Stimulated activated CD4-positive, alpha-beta T cell treated with anti-CD3 and anti-CD28 coated beads, Interleukin-1b, Interleukin-23, amount 100 ng/mL, for 24 hours (primary cell): ENCODE measurements at places on chromosomes 13 and 19.

- DNase-seq: no peak
Measured at GRCh38 chr13:74966275-74966674, 515.7 kb downstream of the TBC1D4 start.

DNA sequence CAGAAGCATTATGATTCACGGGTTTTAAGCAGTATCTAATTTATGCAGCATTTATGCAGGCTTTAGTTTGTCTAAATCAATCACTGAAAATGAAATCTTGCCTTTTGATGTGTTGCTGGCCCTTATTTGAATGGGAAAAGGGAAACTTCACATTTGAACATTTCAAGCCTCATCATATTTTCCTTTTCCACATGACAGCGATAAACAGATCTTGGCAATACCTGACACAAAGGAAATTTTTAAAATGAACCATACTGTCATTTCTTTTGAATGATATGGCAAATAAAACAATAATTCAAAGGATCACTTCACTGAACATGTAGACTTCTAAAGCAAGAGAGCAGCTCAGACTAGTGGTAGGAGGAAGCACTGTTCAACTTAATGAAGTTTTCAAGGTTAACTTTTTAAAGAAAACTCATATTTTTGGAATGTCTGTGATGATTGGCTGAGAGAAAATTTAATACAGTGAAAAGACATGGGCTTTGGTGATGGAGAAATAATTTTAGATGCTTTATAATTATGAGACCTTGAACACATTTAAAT lies 198.1 kb downstream of the OXGR1 start:
- no peak for DNase-seq

DNA sequence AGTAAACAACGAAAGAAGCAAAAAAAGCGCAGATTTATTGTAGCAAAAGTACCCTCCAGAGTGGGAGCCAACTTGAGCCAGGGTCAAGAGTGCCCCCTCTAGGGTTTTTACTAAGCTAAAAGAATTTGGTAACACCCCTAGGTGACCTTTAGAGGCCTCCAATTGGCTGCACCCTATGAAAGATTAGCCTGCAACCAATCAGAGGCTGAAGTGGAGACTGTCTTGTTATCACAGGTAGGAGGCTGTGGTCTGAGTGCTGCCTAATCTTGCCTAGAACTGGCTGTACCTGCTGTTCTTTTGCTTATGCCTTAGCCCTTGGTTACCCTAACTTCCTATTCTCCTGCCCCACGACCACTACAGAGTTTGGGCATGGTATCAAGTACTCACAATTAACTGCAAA lies 38.3 kb downstream of the ANKRD10 start:
- DNase-seq: no peak

- DNase-seq: no peak
Measured at GRCh38 chr13:111917086-111917485, 149.9 kb upstream of the SOX1 start.

DNA sequence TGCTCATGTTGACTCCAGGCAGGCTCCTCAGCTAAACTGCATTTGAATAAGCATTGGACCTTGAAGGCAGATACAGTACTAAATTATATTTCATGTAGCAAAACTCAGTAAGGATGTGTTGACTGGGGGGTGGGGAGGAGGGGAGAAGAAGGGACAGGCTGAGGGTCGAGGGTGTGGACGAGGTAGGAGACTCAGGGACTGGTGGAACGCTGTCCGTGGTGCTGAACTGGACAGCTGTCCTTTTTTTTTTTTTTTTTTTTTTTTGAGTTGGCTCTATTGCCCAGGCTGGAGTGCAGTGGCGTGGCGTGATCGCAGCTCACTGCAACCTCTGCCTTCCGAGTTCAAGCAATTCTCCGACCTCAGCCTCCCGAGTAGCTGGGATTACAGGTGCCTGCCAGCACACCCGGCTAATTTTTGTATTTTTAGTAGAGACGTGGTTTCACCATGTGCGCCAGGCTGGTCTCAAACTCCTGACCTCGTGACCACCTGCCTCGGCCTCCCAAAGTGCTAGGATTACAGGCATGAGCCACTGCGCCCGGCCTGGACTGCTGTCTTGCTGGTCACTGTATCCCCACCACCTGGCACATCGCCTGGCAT lies 33.2 kb upstream of the CASP14 start:
- no peak for DNase-seq

GRCh38 chr19:19749908-19750841 lies 17.3 kb upstream of the ZNF14 start:
- DNase-seq: no peak

- no peak for DNase-seq
Measured at GRCh38 chr13:60850526-60850925, 453.5 kb downstream of the TDRD3 start.

GRCh38 chr13:45674908-45675307 lies 27.2 kb upstream of the CBY2 start:
- DNase-seq: no peak

- DNase-seq: no peak
Measured at GRCh38 chr13:36086117-36086516, 45.1 kb downstream of the DCLK1 start.

DNA sequence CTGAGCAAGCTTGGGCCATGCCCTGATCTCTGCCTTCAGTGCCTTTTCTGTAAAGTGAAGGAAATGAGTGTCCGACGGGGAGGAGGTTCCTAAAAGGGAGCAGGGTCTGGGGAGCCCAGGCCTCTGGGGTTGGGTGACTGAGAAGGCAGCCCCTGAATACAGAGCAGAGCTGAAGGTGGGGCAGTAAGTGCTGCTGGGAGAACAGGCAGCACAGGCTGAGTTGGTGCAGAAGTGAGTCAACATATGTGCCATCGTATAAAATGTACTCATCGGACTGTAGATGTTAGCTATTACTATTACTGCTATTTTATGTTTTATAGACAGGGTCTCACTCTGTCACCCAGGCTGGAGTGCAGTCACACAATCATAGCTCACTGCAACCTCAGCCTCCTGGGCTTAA lies 1.0 kb upstream of the HAMP start:
- DNase-seq: no peak

- DNase-seq: no peak
Measured at GRCh38 chr19:33772858-33773180, 23.9 kb upstream of the KCTD15 start.

- no peak for DNase-seq
Measured at GRCh38 chr13:89514534-89515312, 1832.8 kb upstream of the MIR17HG start.

GRCh38 chr13:99354371-99354951 lies 47.3 kb upstream of the GPR183 start:
- DNase-seq: no peak

DNA sequence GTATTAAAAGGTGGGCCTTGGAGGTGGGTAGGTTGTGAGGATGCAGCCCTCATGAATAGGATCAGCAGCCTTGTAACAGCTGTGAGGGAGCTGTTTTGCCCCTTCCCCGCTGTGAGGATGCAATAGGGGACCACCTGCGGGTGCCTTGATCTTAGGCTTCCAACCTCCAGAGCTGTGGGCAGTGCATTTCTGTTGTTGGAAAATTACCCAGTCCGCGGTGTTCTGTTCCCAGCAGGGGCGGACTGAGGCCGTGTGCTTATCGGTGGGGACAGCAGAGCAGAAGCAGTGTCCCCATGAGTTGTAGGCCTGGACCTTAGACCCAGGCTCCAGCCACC lies 54.8 kb upstream of the TEX29 start:
- DNase-seq: no peak

DNA sequence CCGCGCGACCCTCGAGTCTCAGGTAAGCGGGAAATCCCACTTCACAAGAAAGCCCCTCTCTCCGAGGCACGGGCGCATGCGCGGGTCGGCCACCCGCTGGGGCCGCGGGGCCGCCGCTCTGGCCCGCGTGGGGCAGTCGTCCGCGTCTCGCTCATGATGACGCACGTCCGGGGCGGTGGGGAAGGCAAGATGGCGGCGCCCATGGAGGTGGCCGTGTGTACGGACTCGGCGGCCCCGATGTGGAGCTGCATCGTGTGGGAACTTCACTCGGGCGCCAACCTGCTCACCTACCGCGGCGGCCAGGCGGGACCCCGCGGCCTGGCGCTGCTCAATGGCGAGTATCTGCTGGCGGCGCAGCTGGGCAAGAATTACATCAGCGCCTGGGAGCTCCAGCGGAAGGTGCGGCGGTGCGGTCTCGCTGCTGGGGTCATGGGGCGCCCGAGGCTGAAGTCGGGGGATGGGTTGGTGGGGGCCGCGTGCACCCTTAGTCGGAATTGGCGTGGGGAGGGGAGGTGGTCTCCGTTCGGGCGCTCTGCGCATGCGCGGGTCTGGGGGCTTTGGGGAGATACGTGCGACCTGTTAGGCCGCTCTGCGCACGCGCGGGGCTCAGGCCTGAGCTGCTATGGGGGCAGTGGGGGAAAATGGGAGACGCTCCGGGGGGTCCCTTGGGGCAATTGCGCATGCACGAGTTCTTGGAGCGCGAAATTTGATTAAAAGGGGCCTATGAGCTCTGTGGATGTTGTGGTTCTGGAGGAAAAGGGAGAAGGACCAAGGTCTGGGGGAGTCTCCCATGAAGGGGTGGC lies at the start of gene WDR18:
TSS of gene WDR18 (plus strand) at position 181 of the 803 bp plus-strand sequence. CDS start at position 190, 9 bp downstream.
- DNase-seq: peak; percentile 77

- peak; percentile 65 for DNase-seq
Measured at GRCh38 chr19:17079710-17080439, 4.3 kb downstream of the MYO9B start.

DNA sequence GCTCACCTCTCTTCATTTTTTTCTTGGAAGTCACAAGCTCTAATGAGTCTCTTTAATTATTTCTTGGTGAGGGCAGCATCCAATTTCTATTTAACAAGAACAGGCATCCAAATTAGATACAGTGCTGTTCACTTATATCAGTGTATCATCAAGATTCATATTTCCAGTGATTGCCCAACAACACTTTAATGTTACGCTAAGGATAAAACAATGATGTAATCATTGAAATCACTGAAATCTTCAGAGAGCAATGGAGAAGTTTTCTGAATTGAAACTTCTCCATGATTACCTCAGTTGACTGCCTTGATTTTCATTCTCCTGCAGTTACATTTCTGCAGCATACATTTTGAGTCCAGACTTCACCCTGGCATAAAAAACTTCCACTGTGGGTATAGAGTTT lies 17.1 kb upstream of the LRCH1 start:
- no peak for DNase-seq

- no peak for DNase-seq
Measured at GRCh38 chr19:13078897-13079541, 23.6 kb downstream of the LYL1 start.

DNA sequence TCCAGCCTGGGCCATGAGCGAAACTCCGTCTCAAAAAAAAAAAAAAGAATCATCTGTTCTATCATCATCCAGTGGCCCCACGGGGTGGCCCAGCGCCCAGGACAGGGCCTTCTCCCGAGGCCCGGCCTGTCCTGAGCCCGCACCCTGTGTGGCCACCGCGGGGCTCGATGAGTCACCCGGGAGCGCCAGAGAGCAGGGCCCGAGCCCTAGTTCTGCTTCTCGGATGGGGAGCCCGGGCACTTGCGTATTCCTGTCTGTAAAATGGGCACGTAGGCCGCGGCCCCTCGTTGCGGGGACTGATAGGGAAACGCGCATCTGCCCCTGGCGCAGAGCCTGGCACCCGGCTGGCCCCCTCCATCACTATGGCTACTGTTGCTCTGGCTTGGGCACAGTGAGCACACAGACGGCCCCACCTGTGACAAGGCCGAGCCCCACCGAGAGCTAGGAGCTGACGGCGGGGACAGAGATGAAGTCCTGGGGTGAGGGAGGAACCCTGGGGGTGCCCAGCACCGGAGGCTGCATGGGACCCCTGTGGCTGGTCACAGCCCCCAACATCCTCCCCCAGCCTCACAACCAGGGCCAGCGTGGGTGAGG lies 21.3 kb upstream of the UQCR11 start:
- no peak for DNase-seq

GRCh38 chr13:52921194-52921593 lies 72.8 kb upstream of the PCDH8 start:
- DNase-seq: no peak

DNA sequence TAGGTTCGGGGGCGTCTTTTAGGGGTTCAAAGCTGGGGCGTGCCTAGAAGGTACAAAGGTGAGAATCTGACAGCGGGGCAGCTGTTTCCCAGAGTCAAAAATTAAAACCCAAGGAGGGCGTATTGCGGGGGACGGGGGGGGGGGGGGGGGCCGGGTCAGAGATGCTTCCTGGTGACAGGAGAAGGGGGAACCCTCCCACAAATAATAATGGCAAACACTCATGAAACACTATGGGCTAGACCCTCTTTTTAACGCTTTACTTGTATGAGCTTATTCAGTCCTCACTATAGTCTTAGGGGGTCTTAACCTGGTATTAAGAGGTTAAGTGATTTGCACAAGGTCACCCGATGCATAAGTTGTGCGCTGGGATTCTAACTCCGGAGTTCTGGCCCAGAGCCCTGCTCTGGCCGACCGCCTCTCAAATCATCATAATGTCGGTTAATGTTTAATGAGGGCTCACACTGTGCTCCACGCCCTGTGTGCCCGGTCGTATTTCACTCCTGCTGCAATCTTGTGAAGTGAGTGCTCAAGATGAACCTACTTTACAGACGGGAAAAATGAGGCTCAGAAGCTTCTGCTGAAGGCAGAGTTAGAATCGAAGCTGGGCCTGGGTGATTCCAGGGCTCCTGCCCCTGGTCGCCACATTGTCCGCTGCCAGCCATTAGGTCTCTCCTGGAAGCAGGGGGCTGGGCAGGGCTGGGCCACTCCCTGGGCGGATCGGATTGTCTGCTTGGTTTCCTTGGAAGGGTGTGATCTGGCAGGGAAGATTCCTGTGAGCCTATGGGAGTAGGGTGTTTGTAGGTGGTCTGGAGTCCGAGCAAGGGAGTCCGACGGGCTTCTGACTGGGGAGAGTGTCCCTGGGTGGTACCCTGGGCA lies 964 bp downstream of the PAK4 start:
- no peak for DNase-seq

- no peak for DNase-seq
Measured at GRCh38 chr19:19642506-19643157, 825 bp downstream of the GMIP start.

- DNase-seq: no peak
Measured at GRCh38 chr19:47512948-47513319, 1.9 kb downstream of the NAPA start.

GRCh38 chr19:38278751-38279150 lies 14.4 kb downstream of the SPINT2 start:
- DNase-seq: no peak

DNA sequence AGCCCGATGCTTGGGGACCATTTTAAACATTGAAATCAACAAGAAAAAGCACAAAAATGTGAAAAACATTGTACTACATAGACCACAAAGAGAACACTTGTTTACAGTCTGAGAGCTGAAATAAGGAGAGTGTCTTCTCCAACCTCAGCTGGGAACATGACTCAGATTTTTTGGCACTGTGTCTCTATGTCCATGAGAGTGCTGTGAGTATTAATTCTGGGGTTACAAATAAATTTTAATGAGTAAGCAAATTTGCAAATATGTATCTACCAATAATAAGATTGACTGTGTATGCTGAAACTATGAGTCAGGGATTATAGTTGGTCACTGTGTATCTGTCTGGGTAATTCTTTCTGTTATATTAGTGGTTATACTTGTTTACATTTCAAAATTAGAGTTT lies 174.0 kb downstream of the DCT start:
- no peak for DNase-seq

- no peak for DNase-seq
Measured at GRCh38 chr13:100513987-100514670, 74.5 kb downstream of the GGACT start.

GRCh38 chr13:89518289-89519077 lies 1829.0 kb upstream of the MIR17HG start:
- no peak for DNase-seq
